ENCODE measurements at places on chromosomes 5 and 9.

DNA sequence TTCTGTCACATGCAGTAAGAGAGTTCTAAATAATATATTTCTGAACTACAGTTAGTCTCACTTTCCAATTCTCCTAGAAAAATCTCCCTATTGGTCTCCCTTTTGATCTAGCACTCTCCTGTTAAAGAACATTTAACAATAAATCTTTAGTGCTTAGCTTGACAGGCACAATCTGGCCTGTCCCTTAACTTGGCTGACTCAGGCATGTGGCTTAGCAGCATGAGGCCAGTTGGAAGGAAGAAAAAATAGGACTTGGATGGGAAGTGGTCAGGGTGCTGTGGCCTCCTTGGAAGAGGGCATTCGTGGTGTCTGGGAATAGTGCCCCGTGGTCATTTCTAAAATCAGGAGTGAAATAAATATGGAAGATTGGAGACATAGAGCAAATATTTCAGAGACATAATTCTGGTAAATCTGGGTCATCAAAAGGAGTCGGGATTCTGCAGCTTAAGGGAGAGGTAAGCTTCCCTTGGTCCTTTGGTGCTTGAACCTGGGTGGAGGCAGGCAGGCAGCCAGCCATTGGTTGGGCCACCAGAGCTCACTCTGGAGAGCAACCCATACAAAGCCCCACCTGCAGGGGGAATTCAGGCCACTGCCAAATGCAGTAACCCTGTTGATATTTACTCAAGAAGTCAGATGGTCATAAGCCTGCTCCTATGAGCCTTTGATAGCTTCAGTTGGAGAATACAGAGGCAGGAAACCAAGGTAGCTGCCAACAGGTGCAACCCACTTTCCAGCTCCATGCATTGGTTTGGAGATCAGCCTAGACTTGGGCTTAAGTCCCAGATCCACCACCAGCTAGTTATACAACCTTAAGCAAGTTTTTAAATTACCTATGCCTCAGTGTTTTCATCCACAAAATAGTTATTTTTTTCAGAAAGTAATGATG, 28.8 kb upstream of the TLE4 start:
- no peak for DNase-seq

DNA sequence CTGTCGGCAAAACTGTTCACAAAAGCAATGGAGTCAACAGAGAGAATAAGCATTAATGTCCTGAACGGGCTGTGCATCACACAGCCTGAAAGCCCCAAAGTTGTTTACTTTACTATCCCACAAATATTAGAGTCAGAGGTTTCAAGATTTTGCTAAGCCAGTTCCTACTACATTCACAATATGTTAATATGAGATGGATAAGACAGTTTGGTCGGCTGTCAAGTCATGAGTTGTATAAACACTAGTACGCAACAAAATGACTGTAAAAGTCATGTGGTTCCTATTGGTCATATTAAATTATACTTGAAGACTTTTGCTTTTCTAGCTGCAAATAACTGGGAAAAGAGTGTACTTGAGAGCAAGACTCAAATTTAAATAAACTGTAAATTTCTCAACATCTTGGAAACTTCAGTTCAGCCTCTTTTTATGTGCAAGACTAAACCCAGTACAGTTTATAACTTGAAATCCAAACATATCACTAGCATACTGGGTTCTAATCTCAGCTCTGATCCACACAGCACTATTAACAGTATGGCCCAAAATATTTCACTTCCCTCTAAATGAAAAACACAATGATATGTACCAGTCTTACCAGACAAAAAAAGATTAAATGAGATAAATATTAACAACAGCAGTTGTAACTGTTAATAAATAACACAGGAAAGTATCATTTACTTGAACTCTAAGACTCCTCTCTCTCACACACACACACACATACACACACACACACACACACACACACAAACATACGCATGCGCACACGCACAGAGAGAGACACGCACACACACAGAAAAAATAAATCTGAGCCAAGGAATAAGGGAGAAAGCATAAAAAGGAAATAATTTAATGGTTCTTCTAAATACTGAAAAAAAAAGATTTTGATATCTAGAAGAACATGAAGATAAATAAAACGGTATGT, 33.1 kb downstream of the FANCC start:
- no peak for DNase-seq

GRCh38 chr9:130980526-130980925, 28.4 kb upstream of the LAMC3 start:
- DNase-seq: no peak

- no peak for DNase-seq
Observed at GRCh38 chr9:88056876-88057275, 81.4 kb downstream of the SPATA31C2 start.

DNA sequence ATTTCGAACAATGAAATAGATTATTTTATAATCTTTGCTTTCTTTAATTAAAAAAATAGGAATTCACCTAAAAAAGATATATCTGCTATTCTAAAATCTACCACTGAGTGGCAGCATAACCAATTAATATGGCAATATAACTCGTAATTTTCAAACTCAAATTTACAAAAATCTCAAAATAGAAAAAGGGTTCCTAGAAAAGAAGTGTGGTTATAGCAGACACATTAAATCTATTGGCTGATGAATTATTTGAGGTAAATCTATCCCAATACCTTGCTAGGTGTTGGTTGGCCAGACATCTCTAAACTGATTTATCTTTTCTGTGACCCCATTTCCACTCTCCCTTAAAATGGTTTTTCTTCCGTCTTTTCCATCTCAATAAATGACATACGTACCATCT, 30.2 kb upstream of the NRG2 start:
- peak; percentile 56 for DNase-seq

GRCh38 chr9:28923351-28923750, 1350.1 kb upstream of the C9orf72 start:
- DNase-seq: no peak

- no peak for DNase-seq
Observed at GRCh38 chr9:137191691-137192447, 3.4 kb downstream of the SSNA1 start.

- no peak for DNase-seq
Observed at GRCh38 chr5:174596429-174596828, 128.0 kb upstream of the MSX2 start.

DNA sequence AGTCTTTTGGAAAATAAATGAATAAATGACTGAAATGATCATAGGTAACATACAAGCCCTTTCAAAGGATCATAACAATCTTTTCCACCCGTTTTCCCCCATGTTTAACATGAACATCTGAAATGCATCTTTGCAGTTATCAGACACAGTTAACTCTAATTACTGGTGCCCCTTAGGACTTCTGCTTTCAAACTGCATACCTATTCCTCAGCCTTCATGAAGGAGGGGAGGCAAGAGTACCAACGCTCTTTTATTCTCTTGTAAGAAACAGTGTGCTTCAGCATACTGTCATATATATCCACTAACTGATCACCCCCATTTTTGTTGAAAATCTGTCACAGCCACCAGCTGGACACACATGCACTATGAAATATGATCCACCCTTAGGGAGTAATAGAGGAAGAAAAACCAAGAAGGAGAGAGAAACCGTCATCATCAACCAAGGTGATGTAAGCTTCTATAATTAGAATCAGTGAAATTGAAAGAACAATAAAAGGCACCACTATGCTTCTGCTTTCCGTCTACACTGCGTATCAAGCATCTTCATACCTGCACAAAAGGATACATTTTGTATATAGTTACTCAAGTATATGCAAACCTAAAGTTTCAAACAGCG, 98.7 kb downstream of the RAPGEF6 start:
- peak; percentile 37 for DNase-seq

DNA sequence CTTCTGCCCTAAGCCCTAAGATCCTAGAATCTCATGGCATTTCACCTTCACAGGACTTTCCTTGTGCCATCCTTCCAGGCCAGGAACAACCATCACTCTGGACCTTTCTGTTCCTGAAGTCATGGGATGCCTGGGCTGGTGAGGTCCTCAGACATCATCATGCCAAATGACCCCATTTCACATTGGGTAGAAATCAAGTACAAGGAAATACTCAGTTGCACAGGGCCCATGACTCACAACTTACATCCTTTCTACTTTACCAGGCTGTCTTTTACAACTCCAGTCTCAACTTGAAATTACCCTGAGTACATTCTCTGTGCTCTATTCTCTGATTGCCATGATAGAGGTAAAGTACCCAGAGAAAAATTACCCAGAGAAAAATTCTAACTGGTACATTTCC, 167.1 kb downstream of the PIK3R1 start:
- DNase-seq: no peak

- DNase-seq: no peak
Observed at GRCh38 chr9:77800924-77801551, 152.9 kb upstream of the GNA14 start.

DNA sequence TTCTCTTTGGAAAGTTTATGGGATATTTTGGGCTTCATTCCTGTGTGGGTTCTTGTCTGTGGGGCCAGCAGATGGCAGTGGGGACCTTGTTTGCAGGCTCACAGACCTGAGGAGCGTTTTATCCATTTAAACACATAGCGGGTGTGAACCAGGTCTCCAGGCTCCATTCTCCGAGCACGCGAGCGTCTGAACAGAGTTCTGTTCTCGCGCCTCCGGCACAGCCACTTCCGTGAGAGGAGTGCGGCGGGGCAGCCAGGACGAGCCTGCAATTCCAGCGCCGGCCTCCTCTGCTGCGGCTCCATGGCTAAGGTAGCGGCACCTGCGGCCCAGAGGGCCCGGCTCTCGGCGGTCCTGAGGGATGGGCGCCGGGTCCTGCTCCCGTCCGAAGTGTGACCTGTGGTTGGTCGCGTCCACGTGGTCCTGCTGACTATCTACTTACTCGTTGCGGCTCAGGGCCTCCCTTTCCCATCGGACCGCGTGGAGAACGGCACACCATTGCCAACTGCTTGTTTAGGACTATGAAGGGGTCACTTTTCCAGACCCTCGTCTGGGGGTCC, 7.3 kb downstream of the NRARP start:
- peak; percentile 69 for DNase-seq

- DNase-seq: no peak
Observed at GRCh38 chr5:56175488-56175887, 57.6 kb downstream of the ANKRD55 start.
